ENCODE measurements at places on chromosomes 1 and 21.
A peak's percentile ranks its signal among the peaks of the same experiment; 100 is the strongest.

GRCh38 chr1:16198444-16199156 lies 13.9 kb downstream of the ARHGEF19 start:
- no peak for DNase-seq

- DNase-seq: no peak
These were observed 43.7 kb downstream of the ST7L start for GRCh38 chr1:112575154-112575804.

DNA sequence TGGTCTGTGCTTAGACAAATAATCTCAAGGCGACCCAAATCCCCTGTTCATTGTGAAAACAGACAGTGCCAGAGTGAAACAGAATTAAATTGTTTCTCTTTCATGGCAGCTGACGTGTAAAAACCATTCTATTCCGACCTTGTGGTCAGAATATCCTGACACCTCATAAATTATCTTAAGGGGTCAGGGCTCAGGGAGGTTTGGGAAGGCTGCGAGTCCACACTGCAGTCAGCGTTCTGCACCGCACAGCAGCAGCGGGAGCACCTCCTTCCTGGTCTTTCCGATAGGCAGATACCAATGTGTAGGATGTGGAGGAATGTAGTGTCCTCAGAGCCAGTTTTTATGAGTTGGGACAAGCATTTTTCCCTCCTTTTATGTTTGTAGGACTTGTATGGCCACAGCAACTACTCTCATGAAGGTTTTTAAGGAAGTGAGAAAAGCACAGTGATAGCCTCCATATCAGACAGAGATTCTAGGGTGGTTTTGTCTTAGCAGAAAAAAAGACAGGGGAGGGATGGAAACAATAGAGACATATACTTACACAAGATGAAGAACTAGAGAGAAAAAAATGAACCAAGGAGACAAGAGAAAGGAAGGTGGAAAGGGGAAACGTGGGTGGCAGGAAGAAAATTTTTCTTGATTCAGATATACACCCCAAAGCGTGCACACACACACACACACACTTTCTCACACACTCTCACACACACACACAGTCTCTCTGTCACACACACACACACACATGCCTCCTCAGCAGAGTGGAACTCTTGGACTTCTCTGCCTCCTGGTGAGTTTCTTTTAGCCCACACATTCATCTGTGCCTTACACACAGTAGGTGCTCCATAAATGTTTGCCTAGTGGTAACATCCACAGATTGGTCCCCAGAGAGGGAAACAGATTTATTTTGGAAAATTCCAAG lies 68.6 kb downstream of the NTMT2 start:
- DNase-seq: no peak

- DNase-seq: no peak
These were observed 29.0 kb downstream of the DUSP10 start for GRCh38 chr1:221712776-221713431.

- no peak for DNase-seq
These were observed 595.6 kb downstream of the LTN1 start for GRCh38 chr21:28397040-28397439.

DNA sequence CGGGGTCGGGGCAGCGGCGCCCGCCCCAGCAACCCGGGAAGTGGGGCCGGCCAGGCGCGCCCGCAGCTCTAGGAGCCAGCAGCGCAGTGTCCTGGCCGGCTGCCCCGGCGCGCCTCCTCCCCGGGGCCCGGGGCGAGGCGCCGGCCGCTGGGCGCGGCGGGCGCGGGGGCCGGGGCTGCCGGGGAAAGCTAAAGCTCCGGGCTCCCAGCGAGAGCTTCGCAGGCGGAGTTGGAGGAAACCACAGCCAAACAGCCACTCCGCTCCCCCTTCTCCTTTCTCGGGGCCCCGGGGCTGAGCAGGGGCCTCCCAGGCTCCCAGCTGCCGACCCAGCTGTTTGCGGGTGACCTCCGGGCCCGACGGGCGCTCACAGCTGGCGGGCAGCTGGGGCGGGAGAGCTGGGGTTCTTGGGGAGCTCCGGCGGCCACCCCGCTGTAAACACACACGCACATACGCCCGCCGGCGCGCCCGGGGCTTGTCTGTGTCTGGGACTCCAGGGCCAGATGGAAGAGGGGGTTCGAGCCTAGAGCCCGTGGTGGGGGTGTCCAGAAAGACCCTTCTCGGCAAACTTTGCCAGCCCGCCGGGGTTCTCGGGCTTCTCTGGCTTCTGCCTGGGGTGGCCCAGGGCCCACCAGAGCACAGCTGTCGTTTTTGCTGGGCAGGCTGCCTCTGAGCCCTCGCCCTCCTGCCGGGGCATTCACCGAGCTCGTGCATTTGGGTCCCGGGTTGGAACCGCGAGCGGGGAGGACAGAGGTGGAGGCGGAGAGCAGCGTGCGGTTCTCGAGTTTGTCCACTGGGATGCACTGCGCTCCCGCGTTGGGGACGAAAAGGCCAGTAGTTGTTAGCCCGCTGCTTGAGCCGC lies 1.5 kb downstream of the AJAP1 start:
- DNase-seq: no peak

- DNase-seq: no peak
These were observed 244.4 kb downstream of the FOXD2 start for GRCh38 chr1:47682198-47682597.

GRCh38 chr1:161359291-161359690 lies 8.4 kb downstream of the CFAP126 start:
- DNase-seq: no peak

- no peak for DNase-seq
These were observed 49.5 kb downstream of the LUZP1 start for GRCh38 chr1:23118957-23119792.

DNA sequence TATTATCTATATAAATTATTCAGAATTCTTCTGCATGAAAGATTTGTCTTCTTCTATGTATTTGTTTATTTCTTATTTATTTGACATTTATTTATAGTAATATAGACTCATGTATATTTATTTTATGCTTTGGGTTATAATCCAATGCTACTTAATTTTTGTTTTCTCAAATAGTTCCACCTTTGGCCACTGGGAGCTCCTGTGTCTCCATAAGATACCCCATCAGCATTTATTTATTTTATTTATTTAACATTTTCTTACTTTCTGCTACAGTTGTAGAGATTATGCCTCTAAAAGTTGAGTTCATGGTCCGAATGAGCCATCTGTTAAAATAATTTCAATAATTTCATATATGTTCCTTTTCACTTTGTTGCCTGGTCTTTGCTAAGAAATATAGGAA lies 289.4 kb downstream of the ADGRL2 start:
- no peak for DNase-seq

DNA sequence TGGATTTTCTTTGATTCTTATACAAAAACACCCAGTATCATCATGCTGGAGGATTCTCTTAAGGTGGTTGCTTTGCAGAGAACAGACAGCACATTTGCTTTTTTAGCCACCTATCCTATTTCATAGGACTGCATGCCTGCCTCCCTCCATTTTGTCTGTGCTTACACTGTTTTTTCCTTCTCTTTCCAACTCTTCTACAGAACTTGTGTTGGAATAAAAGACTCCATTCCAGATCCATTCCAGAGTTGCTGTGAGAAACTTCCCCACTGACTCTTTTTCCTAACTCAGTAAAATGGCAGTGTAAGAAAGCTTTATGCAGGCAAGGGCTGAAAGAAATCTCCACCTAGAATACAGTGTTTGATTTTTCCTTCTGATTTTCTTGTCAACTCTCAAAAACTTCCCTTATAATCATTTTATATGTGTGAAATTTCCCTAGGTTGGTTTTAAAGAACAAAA lies 5.2 kb upstream of the ARID1A start:
- no peak for DNase-seq

- DNase-seq: peak; percentile 45
These were observed 32.0 kb upstream of the ATP5PO start for GRCh38 chr21:33947451-33948095.

DNA sequence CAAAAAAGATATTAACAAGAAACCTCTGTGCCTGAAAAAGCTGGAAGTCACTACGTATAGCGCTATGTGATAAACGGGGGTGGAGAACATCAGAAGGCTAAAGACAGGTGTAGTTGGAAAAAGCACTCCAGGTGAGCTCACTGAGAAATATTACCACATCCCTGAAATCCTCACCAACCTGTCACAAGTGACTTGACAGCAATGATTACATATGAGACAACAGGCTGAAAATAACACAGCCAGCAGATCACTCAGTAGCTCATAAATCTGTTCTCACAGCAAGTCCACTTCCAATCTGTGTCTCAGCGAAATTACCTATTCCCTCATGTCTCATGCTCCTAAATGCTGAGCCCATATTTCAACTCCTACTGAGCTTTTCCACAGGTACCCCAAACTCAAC lies 120.5 kb downstream of the UBR4 start:
- no peak for DNase-seq

GRCh38 chr1:204992201-204992997 lies 50.6 kb upstream of the CNTN2 start:
- DNase-seq: no peak

DNA sequence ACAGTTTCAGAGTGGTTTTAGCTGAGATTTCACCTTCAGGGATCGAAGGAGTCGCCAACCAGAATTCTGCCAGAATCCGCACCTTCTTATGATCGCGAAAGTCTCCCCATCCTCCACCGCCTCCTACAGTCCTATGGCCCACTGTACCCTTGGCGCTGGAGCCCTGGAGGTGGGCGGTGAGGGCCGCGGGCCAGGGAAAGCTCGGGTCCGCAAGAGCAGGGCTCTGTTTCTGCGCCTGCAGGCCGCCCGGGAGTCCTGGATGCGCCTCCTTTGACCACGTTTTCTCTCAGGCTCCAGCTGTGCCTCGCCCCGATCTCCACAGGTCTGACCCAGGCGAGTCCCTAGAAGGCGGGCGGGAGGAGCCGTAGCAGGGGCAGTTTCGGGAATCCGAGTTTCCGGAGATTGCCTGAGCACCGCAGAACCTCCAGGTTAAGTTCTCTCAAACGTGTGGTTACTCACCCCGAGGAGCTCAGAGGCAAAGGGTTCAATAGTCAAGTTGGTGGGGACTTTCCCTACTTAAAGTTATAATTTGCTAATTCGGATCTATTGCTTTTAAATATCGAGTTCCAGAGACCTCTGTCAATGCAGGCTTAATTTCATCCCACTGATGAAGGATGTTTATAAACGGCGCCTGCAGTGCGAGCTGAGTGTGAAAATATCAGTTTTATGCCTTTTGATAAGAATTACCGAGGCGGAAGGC lies 3.2 kb upstream of the LHX8 start:
- DNase-seq: no peak

DNA sequence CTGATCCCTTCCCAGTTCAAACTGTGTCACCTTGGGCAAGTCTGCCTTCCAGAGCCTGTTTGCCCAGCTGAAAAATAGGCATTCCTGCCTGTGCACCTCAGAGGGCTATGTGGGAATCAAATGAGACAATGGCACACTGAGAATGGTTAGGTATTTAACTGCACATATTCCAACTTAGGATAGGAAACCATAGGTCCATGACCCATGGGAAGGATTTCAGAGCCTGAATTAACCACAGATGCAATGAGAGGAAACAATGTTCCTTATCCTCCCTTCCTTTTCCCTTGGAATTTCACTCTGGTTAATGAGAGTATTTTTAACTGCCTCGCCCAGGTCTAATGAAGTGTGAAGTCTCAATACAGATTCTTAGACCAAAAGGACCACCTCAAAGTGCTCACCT lies 12.7 kb downstream of the PAFAH2 start:
- no peak for DNase-seq

DNA sequence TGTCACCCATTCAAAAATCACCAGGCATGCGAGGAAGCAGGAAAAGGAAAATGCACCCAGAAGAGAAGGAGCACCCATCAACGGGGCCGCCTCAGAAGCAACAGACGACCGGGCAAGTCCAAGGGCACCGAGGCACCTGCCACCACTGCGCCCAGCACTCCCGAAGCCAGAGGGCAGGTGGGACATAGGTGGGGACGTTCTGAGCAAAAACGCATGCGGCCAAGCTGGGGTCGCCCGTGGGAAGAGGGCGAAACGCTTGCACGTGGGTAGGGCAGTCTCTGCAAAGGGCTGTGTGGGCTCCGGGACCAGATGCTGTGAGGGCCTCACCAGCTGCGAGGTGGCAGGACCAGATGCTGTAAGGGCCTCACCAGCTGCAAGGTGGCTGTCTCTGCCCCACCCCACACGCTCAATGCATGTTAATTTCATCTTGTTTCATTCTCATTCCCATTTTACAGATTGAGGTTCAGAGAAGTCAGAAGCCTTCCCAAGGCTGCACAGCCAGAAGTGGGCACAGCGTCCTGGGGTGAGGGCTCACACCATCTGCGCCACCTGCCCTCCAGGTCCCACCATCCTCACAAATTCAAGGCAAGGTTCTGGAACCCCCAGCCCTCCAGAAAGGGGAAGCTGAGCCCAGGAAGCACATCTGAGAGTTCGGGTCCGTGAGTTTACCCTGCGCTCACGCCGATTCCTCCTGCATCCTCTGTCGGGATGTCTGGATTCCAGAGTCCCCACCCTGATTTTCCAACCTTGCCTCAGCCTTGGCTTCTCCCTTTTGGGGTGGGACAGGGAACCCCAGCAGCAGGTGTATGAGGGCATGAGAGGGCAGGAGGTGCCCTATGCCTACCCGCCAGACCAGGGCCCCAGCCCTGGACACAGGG lies 8.2 kb upstream of the SAMD11 start:
- DNase-seq: no peak

- no peak for DNase-seq
These were observed 464.5 kb downstream of the USP25 start for GRCh38 chr21:16194095-16194787.

DNA sequence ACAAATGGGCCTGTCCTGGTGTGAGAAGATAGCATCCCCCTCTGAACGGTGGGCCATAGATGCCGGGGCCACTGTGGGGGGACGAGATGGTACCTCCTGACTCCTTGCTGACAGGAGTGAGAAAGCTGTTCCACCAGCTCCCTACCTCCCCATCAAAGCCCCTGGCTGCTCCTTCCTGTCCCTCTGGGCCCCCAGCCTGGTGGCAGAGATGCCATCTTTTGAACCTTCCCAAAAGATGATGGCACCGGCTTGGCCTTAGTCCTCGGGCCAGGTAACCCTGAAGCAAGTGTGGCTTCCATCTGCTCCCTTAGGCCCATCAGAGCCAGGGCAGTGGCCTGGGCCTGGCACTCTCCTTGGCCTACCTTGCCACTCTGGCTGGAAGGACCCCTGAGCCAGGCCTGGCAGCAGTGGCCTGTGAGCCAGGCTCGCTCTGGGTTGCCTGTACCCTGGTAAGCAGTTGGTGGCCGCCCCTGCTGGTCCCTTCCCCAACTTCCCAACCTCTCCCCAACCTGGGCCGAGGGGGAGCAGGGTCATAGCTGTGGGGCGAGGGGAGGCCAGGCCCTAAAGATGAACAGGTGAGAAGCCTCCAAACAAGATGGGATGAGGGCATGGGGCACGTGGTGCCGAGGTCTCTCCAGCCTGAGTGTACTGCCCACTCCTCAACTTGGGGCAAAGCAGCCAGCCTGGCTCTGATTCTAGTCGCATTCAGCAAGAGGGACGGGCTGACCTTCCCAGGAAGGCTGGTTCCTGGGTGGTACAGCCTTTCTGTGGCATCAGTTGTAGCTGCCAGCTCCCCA lies 34.7 kb downstream of the ZBTB17 start:
- DNase-seq: no peak

DNA sequence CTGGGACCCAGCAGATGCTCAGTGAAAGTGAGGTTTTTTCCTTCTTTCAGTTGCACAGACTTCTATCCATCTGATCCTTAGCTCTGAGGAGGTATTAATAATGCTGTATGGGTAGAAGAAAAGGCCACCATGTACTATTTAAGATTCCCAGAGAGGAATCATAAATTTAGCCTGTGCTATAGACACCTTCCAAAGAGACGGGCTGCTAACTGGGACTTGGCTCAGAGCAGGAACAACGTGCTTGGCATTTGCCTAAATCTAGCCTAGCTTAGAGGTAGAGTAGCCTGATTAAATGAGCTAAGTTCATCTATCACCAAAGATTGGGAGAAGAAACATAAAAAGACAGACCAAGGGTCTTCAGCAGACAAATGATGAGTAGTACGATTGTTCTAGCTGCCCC lies 176.9 kb upstream of the BEND5 start:
- no peak for DNase-seq

GRCh38 chr1:94110946-94111740 lies 9.8 kb downstream of the ABCA4 start:
- no peak for DNase-seq

Data from NCI-H774 (cell line).